IPS DF 6.9 (cell line): ENCODE measurements at places on chromosomes 3 and 15.

DNA sequence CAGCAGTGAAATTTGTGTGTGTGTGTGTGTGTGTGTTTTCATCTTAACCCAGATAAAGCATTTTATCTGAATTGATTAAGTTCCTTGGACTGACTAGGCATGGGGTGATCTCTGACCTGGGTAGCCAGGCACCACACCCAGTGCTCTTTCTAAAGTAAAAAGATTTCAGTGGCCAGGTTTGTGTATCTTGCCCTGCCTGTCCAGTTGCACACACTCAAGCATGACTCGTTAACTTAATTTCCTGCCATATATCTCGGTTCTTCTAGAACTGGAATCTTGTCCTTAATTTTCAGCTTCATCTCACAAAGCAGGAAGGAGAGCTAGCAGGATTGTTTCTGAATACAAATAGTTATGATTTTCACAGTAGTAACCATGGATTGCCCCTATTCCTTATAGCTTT is 17.0 kb downstream of the TM4SF18 start:
- no peak for DNase-seq

GRCh38 chr15:92365906-92366305 is 27.8 kb upstream of the ST8SIA2 start:
- no peak for DNase-seq

DNA sequence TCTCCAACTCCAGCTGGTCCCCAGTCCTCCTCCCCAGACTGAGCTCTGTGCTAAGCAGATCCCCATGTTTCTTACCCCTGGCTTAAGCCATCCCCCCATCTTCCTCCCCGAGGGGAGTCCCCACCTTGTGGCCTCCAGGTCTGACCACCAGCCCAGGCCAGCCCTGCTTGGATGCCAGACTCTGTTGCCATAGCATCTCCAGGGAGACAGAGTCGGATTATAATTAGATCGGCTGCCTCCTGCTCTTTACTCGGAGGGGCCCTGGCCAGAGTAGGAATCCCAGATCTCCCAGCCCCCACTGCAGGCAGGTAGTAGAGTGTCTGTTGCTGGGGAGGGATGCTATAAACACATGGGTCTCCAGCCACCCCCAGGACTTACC is 2.4 kb downstream of the KLHDC8B start:
- no peak for DNase-seq

DNA sequence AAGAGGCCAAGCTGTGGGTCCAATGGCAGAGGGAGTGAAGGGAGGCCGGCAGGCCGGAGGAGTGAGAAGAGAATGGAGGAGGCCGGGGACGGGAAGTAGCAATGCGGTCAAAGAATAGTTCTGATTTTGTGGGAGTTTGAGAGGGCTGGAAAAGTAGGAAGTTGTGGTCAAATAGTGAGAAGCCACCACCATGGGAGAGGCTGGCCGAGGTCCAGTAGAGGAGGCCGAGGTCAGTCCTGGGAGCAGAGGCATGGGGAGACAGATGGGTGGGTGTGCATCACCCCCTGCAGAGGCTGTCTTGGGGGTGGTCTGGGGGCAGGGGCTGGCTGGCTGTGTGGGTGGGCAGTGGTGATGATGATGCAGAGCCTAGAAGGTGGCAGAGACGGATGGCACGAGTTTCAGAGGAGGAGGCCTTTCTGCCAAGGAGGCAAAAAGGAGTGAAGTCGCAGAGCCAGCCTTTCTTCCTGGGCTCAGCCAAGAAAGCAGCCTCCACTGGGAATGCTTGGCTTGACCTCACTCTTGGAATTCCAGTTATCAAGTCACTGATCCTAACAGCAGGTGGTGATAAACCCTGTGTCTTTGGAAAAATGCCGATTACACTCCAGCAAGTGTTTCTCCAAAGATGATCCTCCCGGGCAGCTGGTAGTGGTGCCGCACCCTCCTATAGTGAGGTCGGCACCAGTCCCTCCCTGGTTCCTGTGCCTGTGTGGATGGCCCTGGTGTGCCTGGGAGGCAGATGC is 57.3 kb downstream of the ARNT2 start:
- DNase-seq: no peak

DNA sequence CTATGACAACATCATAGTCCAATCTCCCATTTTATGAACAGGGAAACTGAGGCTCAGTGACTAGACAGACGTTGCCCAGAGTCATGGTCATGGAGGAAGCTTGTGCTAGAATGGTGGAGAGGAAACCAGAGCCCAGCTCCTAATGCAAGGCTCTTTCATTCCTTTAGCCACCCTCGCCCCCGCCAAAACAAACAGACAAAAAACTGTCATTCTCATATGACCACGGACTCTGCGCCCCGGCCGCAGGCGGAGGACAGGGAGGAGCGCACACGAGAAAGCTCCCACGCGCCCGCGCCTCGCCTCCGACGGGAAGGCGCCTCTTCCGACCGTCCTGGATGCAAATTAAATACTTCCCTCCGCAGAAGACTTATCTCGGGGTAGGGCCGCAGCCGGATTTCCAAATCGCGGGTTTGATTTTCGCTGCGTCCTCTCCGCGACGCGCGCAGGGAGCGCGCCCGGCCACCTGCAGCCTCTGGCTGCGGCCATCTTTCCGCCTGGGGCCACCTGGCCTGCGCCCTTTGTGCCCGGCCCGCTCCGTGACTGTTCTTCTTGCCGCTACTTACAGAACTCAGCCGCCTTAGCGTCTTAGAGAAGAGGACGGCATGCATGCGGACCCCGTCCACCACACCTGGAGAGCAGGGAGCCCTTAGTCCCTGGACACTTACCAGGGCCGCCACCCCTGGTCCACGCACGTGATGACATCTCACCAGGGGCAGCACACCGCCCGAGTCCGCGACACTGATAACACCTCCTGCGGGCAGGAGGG is 670 bp upstream of the ATP13A3 start:
- DNase-seq: no peak
